ENCODE measurements at places on chromosomes 5 and 9.
A peak's percentile ranks its signal among the peaks of the same experiment; 100 is the strongest.

- DNase-seq: no peak
These were observed 91.6 kb downstream of the FBXW11 start for GRCh38 chr5:171914726-171915338.

GRCh38 chr5:179301796-179302195 is 43.5 kb downstream of the ADAMTS2 start:
- no peak for DNase-seq

DNA sequence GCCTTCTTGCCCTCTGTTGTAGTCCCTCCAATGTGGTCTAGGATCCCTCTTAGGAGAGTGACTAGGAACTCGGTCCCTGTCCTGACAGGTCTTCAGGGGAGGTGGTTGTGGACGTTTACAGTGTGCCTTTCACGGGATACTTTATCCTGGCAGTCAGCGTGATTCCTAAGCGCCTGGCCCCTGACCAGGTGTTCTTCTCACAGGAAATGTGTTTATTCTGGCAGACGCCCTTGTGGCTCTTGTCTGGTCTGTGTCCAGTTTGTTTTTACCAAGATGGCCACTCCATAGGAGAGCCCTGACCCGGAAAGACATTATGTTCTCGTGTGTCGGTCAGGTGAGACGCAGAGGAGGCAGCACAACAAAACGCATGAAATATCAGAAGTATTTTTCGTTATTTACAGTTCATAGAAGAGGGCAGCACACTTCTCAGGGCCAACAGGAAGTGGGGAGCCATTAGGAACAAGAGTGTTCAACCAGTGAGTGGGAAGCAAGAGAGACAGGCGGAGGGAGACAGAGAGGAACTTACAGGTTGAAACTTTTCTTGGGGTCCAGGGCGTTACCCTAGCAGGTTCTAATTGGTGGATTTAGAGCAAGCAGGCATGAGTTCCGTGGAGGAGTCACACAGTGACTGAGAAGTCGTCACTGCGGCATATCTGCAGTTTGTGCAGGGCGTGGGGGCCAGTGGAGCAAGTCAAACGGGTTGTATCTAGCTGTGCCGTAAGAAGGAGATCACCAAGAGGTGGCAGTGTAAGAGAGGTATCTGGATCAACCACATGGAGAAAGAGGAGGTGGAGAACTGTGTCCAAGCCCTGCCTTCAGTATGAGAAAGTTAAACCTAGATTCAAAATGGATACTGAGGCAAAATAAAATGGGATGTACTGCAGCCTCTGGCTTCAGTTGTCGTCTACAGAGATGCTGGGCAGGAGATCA is 412.9 kb downstream of the ZSWIM6 start:
- DNase-seq: peak; percentile 51

DNA sequence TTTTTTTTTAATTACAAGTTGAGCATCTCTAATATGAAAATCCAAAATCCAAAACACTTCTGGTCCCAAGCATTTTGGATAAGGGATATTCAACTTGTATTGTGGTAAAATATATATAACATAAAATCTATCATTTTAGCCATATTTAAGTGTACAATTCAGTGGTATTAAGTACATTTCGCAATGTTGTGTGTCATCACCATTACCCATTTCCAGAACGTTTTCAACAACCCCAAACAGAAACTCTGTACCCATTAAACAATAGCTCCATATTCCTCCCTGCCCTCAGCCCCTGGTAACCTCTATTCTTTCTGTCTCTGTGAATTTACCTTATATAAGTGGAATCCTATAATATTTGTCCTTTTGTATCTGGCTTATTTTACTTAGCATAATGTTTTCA is 24.9 kb downstream of the TICAM2 start:
- DNase-seq: no peak

DNA sequence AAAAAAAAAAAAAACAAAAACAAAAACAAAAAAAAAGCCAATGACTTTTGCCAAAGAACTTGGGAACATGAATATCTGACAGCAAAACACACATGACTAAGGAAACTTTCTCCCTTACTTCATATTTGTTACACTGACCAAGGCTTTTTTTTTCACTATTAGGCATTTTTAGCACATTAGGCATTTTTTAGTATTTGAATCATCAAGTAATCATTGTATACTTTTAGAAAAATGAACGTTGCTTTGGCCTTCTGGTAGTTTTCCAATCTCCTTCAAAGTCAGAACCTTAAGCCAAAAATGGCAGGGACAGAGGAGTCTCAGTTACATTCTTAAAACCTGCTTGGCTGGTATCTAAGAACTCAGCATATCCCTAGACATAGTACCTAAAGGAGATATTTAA is 19.3 kb downstream of the NREP start:
- no peak for DNase-seq

- peak; percentile 82 for DNase-seq
These were observed 698.6 kb downstream of the PTPRD start for GRCh38 chr9:9914174-9914573.

DNA sequence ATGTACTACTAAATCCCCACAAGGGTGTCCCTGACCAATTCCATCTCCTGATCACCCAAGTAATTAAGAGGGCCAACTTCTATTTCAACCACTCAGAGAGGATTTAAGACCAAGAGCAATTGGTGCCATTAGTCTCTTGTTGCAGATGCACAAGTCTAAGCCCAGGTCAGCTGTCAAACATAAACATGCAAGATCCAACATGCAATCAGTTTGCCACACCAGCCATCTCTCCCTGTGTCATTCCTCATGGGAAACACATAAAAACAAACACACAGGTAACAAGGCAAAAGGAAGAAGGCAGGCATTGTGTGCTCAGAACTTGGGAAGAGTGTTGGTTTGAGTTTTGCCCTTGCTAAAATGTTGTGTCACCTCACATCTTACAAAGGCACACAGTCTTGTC is 139.2 kb downstream of the SPOCK1 start:
- no peak for DNase-seq

DNA sequence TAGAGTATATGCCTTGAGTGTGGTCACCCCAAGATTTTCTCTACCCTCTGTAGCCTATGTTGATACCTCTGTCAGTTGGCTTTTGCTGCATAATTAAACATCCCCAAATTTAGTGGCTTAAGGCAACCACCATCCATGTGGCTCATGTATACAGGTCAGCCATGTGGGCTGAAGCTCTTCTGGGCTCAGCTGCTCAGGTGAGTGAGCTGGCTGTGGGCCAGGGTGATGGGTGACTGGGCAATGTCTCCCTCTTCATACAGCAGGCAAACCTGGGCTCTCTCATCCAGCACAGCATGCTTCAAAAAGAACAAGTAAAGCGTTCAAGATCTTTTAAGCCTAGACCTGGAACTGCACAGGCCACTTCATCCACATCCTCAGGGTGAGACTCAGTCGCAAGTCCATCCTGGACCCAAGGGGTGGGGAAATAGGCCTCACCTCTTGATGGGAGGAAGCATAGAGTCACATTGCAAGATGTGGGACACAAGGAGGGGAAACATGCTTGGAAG is 188.2 kb upstream of the TAS2R1 start:
- no peak for DNase-seq

GRCh38 chr9:100091650-100092049 is 7.2 kb downstream of the ERP44 start:
- no peak for DNase-seq

- no peak for DNase-seq
These were observed 27.8 kb downstream of the PPARGC1B start for GRCh38 chr5:149757956-149758355.

DNA sequence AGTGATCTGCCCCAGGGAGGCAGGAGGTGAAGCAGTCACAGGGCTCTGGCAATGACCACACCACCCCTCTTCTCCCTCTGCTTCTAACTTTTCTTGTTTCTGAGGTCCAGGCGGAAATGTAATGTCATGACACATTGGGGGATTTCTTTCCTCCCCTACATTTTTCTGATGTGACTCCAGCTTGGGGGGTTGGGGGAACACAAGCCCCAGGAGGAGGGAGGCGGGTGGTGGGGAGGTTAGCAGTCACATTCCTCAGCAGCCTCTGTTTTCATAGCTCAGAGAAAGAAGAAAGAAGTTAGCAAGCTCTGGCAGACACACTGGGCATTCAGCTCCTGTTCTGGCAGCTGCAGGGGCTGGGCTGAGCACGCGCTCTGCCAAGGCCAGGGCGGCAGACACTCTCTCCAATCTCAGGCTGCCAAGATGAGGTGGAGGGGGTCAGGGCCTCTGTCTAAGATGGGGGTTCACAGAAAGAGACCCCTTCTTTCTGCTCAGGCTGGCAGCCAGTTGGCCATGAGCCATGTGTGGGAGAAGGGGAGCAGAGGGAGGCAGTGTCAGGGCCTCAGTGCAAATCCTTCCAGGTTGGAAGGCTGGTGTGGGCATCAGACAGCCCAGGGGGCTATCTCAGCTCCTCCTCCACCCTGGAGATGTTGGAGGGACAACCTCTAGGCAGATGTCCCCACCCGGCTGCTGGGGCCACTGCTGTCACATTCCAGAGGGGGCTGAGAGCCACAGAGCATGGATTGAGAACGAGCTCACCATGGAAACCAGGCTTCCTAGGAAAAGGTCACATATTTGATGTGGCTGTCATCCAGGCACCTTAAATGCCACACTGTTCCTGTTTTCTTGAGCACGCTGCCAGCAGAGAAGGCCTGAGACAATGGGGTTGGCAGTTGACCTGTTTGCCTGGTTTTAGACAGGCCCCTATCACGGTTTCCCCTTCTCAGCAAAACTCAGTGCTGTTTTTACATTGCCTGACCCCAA is 20.1 kb upstream of the PFDN1 start:
- peak; percentile 96 for DNase-seq

DNA sequence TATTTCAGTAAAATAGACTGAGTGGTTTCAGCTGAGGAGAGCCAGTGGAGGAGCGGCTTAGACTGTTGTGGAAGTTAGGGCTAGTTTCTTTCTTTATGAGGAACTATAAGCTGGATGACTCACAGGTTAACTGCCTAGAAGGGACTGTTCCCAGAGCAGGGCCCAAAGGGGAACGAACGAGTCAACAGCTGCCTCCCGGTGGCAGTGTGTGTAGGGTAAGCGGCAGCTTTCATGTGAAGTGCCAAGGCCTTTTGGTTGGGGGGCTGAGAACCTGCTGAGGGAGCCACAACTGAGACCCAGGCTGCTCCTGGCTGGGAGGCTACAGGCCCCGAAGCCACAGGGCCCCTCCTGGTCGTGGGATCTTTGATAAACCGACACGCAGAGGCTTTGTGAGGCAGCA is 7.0 kb downstream of the SQSTM1 start:
- no peak for DNase-seq

- DNase-seq: no peak
These were observed 150.4 kb downstream of the ARHGEF28 start for GRCh38 chr5:73776405-73776804.

DNA sequence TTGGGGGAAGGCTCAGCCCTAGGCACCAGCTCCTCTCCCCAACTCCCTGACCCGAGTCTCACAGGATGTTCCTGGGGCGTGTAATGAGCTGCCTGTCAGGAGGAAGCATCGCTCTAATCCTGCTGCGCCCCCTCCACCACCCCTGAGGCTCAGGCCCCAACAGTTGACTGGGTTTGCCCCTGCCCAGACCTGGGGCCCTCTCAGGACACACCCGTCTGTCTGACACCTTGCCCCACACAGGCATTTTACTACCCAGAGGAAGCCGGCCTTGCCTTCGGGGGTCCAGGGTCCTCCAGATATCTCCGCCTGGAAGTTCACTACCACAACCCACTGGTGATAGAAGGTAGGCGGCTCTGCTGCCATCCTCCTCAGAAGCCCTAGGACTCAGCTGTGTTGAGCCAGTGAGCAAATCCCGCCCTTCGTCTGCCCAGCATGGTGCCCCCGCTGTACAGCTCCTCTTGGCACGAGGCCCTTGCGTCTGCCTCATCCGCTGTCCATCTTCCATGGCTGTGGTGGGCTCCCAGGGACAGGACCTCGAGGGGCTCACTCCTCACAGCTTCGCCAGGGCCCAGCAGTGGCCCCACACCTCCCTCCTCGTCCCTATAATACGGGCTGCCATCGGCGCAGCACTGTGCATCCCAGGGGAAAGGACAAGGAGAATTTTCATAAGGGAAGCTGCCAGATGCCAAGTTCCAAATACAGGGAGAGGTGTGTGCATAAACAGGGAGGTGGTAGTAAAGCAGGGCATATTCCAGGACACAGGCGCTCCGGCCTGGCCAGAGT is 8.0 kb downstream of the DBH start:
- no peak for DNase-seq

GRCh38 chr9:77847059-77847499 is 184.5 kb downstream of the GNAQ start:
- no peak for DNase-seq

Measured in mesendoderm (in vitro differentiated cells).